ENCODE measurements at places on chromosomes 2 and 18.

- no peak overlapping the region for H3K4me3 ChIP-seq
- no peaks in the 10 kb centered on the region for H3K4me1 ChIP-seq
Measured at GRCh38 chr2:95347681-95348608, 50.8 kb downstream of the KCNIP3 start.

GRCh38 chr2:105790461-105791149 is 45.9 kb downstream of the NCK2 start:
- no peak overlapping the region for H3K4me3 ChIP-seq
- DNase-seq, result no peak
- H3K36me3 ChIP-seq, result no peaks in the 10 kb centered on the region
- no peaks in the 10 kb centered on the region for H3K27me3 ChIP-seq

- H3K27me3 ChIP-seq, result no peaks in the 10 kb centered on the region
- H3K4me1 ChIP-seq, result no peaks in the 10 kb centered on the region
- no peak for DNase-seq
- no peak overlapping the region for H3K27ac ChIP-seq
Measured at GRCh38 chr2:228703152-228703551, 521.7 kb upstream of the SPHKAP start.

- DNase-seq, result no peak
- H3K27me3 ChIP-seq, result no peaks in the 10 kb centered on the region
- H3K36me3 ChIP-seq, result no peaks in the 10 kb centered on the region
Measured at GRCh38 chr2:234747032-234747431, 204.8 kb upstream of the SH3BP4 start.

DNA sequence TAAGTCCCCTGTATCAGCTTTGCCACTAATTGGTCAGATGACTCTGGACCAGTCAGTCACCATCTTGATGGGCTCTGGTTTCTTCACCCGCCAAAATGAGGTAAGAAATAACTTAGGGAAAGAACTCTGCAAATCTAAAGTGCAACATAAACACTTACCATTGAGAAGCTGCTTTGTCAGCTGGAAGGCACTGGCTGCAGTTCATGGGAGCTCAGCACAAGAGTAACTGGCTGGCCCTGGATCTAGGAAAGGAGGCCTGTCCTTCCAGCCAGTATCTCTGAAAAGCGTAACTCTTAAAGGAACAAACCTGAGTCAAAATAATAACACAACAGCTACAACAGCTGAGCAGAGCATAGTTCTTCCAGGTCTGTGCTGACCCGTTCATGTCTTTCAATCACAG is 123.9 kb downstream of the CACNB4 start:
- no peak for DNase-seq
- H3K4me1 ChIP-seq, result no peaks in the 10 kb centered on the region
- no peaks in the 10 kb centered on the region for H3K36me3 ChIP-seq
- H3K27ac ChIP-seq, result no peak overlapping the region

DNA sequence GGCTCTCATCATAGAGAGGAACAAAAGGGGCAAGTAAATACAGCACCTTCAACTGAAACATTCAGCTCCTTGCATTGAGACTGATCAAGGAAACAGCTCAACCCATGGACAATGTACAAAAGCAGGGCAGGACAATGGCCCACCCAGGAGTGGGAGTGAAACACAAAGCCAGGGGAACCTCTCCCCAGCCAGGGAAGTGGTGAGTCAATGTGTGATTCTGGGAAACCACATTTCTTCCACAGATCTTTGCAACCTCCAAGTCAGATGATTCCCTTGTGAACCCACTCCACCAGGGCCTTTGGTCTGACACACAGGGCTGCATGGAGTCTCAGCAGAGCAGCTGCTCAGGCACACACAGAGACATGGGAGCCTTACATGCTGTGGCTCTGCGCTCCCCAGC is 294.5 kb downstream of the NR4A2 start:
- H3K4me1 ChIP-seq, result no peaks in the 10 kb centered on the region
- no peak overlapping the region for H3K4me3 ChIP-seq
- no peaks in the 10 kb centered on the region for H3K36me3 ChIP-seq
- no peaks in the 10 kb centered on the region for H3K27me3 ChIP-seq
- no peak for DNase-seq

- no peak overlapping the region for H3K4me3 ChIP-seq
- H3K4me1 ChIP-seq, result no peaks in the 10 kb centered on the region
- H3K27ac ChIP-seq, result no peak overlapping the region
- no peaks in the 10 kb centered on the region for H3K36me3 ChIP-seq
- no peak for DNase-seq
Measured at GRCh38 chr18:13330996-13331395, 112.4 kb downstream of the LDLRAD4 start.

Measured in uterus (tissue), 4 donors.